ENCODE measurements at places on chromosomes 16 and 17.

- no peak for DNase-seq
Observed at GRCh38 chr16:52592778-52593177, 45.8 kb upstream of the TOX3 start.

DNA sequence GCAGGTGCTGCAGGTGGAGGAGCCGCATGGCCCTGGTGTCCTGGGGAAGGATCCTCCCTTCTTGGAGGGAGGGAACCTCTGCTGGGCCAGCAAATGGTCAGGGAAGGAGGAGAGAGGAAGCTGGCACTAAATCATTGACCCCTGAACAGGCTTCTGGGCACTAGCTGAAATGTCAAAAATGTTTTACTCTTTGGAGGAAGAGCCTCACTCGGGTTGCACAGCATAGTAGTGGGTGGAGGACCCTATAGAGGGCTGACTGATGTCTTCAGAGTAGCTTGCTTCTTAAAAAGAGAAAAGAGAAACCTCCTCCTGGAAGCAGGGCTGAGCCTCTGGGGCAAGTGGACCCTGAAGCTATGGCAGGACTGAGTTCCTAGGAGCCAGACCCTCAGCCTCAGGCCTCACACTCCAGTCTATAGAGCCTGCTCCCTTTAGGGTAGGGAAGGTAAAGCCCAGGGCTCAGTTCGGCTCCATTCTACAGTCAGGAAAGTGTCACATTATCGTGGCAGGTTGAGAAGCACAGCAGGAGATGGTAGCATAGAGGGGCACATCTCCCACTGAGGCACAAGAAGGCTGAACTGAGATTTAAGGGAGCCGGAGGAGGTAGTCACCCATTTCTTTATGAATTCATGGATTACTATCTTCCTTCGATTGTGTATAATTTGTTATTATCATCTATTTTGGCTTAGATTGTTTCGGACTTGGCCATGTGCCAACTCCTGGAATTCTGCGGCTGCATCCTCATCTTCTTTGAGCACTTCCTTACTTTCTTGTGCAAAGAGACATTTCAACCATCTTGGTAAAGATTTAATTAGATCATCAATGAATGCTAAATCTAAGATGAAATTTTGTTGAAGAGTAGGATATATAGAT is 7.3 kb upstream of the CUEDC1 start:
- no peak for DNase-seq

DNA sequence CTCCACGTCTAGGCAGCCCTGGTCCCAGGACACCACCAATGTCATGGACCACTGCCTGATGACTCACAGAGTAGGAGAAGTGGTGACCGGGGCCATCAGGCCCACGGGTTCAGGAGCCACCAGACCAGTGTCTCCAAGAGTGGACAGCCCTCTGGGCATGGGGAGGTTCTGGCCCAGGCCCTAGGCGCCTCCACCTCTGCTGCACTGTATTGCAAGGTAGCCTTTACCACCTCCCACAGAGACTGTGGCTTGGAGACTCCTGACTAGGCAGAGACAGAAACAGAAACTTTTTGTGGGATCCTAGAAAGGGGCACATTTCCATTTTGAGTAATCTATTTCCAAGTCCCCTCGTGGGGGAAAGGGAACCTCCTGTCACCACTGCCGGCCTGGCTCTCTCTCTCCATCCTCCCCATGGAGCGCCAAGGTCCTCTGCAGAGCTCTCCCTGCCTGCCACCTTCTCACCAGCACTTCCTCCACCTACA is 2.9 kb downstream of the CDIP1 start:
- DNase-seq, result no peak

GRCh38 chr17:19800571-19800970 is 52.5 kb upstream of the ALDH3A1 start:
- DNase-seq, result no peak

DNA sequence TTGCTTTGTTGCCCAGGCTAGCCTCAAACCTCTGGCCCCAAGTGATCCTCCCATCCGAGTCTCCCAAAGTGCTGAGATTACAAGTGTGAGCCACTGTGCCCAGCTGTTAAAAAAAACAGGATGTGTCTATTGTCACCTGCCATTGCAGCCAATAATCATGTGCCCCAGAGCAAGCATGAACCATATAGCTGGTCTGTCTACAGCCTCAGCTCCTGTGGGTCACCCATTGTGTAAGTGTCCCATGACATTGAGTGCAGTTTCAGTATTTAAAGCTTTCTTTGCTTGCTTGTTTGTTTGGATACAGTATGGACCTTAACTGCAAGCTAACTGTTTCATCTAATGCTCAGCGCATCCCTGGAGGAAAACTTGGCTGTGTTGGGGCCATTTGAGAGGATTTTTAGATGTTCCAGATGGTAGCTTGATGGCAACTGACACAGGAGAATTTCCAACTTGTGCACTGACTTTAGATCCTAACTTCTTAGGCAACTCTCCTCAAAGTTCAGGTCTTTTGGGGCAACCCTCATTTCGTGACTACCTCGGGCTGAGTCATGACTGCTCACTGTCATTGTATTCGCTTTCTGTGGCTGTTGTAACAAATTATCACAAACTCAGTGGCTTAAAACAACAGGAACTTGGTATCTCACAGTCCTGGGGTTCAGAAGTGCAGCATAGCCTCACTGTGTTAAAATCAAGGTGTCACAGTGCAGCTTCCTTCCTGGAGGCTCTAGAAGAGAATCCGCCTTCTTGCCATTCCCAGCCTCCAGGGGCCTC is 30.3 kb upstream of the ADORA2B start:
- DNase-seq, result no peak

GRCh38 chr16:24841291-24841690 is 4.5 kb upstream of the SLC5A11 start:
- DNase-seq, result no peak

- no peak for DNase-seq
Observed at GRCh38 chr17:45436161-45436560, 3.5 kb upstream of the ARHGAP27 start.

DNA sequence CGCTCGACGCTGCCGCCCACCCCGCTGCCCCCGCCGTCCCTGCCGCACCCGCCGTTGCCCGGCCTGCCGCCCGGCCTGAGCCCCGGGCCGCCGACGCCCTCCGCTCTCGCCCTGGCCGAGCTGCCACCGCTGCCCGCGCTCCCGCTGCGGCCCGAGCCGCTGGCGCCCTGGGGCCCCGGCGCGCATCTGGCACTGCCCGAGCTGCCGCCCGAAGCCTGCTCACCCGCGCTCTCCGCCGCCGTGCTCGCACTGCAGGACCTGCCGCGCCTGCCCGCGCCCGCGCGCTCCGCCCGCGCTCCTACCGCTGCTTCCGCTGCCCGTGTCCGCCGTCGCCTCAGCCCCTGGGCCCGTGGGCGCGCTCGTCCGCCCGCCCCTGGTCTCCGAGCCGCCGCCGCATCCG is 8.4 kb upstream of the CLDN9 start:
- DNase-seq, result no peak

- no peak for DNase-seq
Observed at GRCh38 chr17:46053911-46054534, 55.0 kb downstream of the STH start.

GRCh38 chr17:54982399-54982798 is 13.8 kb downstream of the STXBP4 start:
- DNase-seq, result no peak

GRCh38 chr17:66400698-66401097 is 98.3 kb downstream of the PRKCA start:
- no peak for DNase-seq

DNA sequence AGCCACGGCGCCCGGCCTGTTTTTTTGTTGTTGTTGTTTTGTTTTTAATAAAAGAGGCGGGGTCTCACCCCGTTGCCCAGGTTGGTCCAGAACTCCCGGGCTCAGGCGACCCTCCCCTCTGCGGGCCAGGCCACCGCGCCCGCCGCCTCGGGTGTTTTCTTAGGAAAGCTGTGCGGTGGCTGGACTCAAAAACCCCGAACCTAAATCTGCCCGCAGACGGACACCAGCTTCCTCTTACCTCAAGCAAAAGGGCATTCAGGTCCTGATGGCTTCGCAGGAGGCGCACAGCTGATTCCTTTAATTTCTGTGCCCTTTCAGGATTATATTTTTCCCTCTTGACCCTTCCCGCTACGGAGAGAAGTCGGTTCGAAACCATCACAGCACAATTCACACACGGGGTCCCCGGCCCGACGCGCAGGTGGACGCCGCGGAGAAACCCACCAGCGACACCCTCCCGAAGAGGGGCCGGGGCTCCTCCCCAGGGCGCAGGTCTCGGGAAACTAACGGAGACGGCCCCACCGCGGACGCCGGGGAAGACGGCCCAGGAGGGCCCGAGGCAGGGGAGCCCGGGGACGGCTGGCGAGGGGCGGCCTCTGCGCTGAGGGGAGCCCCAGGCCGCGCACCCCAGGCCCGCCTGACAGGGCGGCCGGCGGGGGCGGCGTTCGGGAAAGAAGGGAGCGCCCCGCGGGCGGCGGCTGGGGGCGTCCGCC is 653 bp downstream of the FANCA start:
- peak; percentile 53 for DNase-seq

DNA sequence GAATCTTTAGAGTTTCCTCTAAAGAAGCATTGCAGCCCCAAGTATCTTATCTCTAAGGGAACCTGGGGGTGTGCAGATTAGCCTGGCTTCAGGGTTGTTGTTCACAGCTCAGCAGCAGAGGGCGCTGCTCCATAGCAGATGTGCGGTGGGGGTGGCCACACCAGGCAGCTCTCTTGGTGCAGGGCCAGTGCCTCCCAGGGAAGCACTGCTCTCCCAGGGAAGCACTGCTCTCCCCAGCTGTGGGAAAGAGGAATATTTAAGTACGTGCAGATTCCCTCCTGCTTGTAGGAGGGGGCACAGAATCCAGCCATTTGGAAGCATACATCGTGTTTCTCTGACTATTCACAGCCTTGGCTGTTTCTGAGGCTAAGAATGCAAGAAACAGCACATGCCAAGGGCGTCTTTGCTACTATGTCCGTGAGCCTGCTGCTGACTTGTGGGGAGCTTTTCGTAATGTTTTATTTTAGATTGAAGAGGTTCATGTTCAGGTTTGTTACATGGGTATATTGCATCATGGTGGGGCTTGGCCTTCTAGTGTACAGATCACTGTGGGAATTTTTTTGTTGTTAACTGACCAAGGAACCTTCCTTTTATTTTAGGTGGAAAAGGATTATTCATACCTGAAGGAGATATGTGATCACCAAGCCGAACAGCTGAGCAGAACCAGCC is 217.8 kb downstream of the SPECC1 start:
- DNase-seq, result peak; percentile 22

DNA sequence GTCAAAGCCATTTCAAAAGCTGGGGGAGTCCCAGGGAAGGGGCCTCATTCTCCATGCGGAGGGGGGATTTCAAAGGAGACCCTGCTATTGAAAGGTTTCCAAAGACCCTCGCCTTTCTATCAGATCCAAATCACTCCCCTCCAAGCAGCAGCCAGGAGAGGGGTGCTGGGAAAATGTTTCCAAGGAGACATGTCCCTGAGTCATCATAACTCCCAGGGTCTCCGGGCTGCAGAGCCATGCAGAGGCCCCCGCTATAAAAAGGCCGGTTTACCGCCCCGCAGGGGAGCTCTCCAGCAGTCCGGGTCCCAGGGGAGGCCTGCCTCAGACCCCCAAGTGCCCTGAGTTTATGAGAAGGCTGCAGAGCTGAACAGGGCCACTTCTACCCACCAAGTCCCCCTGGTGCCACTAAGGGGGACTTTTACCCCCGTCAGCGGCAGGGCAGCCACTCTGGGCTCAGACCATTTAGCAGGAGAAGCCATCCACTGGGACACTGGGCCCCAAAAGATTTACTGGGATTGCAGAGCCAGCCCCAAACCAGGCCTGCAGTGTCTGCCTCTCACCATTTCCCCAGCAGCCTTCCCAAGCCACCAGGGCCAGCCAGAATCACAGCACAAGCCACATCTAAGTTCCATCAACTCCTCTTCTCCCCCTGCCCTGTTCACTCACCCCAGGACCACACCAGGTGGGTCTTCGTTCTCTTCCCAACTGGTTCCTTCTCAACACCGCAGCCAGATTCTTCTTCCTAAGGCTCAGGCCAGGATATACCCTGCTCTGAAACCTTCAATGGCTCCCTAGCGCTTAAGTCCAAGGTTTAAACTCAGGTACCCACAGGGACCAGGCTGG is 234.4 kb downstream of the ZNF423 start:
- no peak for DNase-seq

DNA sequence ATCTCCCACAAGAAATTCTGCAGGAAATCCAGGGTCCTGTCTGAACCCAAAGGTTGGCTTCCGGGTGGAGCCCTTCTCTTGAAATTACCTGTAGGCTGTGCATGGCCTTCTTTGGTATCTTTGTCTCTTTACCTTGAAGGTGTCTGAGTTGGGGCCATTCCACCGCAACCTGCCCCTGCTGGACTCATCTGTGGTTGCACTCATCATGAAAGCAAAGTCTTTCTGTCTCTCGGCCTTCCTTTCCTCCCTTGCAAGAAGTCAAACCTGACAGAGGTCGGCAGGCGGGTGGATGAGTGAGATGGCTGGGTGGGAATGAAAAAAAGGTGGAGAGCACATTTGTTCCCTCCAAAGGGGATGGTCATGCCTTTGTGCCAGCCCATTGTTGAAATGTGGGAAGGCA is 25.1 kb downstream of the SALL1 start:
- DNase-seq, result no peak

DNA sequence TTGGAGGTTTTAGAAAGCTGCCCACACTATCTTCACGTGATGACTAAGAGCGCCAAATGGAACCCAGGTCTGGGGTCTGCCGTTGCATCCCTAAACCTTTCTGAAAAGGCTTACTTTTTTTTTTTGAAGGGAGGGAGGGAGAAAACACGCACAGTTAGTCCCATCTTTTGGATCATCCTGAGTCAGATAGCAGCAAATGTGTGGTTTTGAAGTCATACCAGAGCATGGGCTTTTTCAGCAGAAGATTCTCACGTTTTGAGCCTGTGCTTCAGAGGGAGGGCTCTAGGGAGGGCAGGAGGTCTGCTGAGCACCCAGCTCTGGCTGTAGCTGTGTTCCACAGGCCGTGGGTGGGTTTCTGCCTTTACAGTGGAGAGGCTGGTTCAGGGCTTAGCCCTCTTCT is 194.7 kb downstream of the SNX29 start:
- DNase-seq, result no peak

DNA sequence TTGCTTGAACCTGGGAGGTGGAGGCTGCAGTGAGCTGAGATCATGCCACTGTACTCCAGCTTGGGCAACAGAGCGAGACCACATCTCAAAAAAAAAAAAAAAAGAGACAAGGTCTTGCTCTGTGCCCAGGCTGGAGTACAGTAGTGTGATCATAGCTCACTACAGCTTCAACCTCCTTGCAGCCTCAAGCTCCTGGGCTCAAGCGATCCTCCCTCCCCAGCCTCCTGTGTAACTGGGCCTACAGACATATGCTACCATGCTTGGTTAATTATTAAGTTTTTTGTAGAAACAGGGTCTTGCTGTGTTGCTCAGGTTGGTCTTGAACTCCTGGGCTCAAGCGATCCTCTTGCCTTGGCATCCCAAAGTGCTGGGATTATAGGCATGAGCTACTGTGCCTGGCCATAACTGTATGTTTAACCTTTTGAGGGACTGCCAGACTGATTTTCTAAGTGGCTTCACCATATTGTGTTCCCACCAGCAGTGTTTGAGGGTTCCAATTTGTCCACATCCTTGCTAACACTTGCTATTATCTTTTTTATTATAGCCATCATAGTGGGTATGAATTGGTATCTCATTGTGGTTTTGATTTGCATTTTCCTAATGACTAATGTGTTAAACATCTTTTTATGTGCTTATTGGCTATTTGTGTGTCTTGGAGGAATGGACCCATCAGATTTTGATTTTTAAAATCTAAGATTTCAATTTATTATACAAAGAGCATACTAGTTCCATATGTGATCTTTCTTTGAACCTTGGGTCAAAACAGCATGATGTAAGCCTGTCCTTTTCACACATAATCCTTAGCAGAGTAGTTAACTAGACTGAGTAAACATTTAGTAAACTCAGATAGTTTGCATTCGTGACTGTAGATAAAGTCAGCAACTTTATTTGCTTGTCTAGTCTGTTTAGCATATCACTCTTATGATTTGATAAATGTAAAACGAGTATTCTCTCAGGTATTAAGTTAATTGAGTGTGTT is 38.1 kb upstream of the KPNB1 start:
- no peak for DNase-seq

GRCh38 chr17:81118308-81119221 is 46.7 kb upstream of the PVALEF start:
- no peak for DNase-seq

All from GM06990 (cell line).